ENCODE measurements at places on chromosomes 16 and 17. TPM values are rescaled to one million over a fixed set of nuclear protein-coding genes. Genes with fewer than 3 reads are reported as not detected.

The SEPTIN12 gene
- total RNA-seq: not detected

The HOXB3 gene
- total RNA-seq: 1.5 TPM

The ANKS4B gene
- under 0.01 TPM for total RNA-seq

GRCh38 chr17:10295728-10296343 is 77.0 kb downstream of the MYH13 start:
- H3K27ac ChIP-seq: no peak overlapping the region
- H3K36me3 ChIP-seq: no peaks in the 10 kb centered on the region
- peak; percentile 64 for DNase-seq
- H3K4me3 ChIP-seq: no peak overlapping the region

DNA sequence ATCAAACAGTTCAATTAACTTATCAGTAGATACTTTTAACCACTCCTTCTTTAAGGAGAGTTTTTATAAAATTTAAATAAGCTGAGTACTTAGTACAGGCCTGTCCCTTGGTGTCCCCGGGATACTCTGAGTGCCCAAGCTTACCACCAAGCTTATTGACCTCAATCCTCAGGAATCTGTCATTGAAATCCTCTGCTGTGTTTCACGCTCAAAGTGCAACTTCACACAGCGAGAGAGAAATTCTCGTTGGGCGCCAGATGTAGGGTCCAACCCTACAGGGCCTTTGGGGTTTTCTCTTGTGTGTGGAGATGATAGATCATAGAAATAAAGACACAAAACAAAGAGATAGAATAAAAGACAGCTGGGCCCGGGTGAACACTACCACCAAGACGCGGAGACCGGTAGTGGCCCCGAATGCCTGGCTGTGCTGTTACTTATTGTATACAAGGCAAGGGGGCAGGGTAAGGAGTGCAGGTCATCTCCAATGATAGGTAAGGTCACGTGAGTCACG is 65.3 kb upstream of the ARL4D start:
- no peak overlapping the region for H3K4me3 ChIP-seq
- no peak overlapping the region for H3K27ac ChIP-seq
- no peak for DNase-seq
- peaks cover 12% of the 10 kb centered on the region for H3K4me1 ChIP-seq

DNA sequence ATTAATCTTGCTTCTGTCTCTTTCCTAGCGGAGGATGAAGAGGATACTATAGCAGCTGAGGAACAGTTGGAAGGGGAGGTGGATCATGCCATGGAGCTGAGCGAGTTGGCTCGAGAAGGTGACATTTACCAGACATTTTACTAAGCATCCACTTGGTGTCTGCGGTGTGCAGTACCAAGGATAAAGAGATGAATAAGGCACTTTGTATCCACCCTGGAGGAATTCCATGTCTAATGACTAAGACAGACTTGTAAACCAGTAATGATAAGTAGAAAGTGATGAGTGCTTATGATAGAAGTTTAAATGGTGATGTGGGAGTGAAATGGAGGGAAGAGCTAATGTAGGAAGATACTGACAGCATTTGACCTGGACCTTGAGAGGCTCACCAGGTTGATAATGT is 12.0 kb downstream of the SRCAP start:
- no peak overlapping the region for H3K4me3 ChIP-seq
- no peak overlapping the region for H3K27ac ChIP-seq
- no peaks in the 10 kb centered on the region for H3K4me1 ChIP-seq
- H3K27me3 ChIP-seq: no peaks in the 10 kb centered on the region
- H3K36me3 ChIP-seq: peaks cover 95% of the 10 kb centered on the region

DNA sequence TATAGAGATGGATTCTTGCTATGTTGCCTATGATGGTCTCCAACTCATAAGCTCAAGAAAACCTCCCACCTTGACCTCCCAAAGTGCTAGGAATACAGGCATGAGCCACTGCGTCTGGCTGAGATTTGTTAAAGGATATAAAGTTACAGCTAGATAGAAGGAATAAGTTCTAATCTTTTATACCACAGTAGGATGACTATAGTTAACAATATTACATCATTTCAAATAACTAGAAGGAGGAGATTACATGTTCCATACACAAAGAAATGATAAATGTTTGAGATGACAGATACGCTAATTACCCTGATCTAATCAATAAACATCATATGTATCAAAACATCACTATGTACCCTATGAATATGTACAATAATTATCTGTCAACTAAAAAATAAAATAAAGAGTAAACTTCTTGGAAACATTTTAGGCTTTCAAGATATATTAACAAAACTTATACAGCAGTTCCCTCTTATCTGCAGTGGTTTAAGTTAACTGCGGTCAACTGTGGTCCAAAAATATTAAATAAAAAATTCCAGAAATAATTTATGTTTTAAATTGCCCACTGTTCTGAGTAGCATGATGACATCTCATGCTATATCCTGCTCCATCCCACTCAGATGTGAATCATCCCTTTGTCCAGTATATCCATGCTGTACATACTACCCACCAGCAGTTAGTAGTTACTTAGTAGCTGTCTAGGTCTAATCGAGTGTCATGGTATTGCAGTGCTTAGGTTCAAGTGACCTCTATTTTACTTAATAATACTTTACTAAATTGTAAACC is 129.2 kb upstream of the NACA2 start:
- H3K4me3 ChIP-seq: no peak overlapping the region
- H3K27ac ChIP-seq: no peak overlapping the region
- H3K4me1 ChIP-seq: no peaks in the 10 kb centered on the region
- H3K27me3 ChIP-seq: no peaks in the 10 kb centered on the region

- H3K36me3 ChIP-seq: no peaks in the 10 kb centered on the region
- H3K4me3 ChIP-seq: no peak overlapping the region
- peak; percentile 76 for DNase-seq
- H3K4me1 ChIP-seq: peaks cover 10% of the 10 kb centered on the region
These were observed 44.4 kb upstream of the METTL9 start for GRCh38 chr16:21554795-21555585.

GRCh38 chr17:32880671-32881453 is 3.9 kb upstream of the MYO1D start:
- no peaks in the 10 kb centered on the region for H3K36me3 ChIP-seq
- peaks cover 9% of the 10 kb centered on the region for H3K27me3 ChIP-seq
- no peak overlapping the region for H3K27ac ChIP-seq
- no peak overlapping the region for H3K4me3 ChIP-seq
- no peak for DNase-seq
- H3K4me1 ChIP-seq: peaks cover 5% of the 10 kb centered on the region

DNA sequence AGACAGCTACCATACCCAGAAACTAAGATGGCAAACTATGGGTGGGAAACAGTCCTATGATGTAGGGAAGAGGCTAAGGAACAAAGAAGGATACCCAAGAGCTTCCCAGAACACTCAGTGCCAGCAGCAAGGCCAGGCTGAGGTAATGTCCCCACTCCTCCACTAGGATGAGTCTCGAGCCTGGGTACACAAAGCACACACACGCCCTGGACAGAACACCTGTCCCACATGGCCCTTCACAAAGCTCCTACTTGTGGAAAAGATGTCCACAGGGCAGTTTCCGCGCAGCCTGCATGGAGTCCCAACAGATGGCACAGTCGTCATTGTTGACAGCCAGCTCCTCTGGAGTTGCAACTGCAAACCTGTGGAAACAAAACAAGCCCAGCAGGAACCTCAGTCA is 23.9 kb downstream of the AMFR start:
- no peaks in the 10 kb centered on the region for H3K27me3 ChIP-seq
- H3K4me3 ChIP-seq: no peak overlapping the region
- no peaks in the 10 kb centered on the region for H3K4me1 ChIP-seq
- no peak for DNase-seq
- peaks cover 24% of the 10 kb centered on the region for H3K36me3 ChIP-seq

DNA sequence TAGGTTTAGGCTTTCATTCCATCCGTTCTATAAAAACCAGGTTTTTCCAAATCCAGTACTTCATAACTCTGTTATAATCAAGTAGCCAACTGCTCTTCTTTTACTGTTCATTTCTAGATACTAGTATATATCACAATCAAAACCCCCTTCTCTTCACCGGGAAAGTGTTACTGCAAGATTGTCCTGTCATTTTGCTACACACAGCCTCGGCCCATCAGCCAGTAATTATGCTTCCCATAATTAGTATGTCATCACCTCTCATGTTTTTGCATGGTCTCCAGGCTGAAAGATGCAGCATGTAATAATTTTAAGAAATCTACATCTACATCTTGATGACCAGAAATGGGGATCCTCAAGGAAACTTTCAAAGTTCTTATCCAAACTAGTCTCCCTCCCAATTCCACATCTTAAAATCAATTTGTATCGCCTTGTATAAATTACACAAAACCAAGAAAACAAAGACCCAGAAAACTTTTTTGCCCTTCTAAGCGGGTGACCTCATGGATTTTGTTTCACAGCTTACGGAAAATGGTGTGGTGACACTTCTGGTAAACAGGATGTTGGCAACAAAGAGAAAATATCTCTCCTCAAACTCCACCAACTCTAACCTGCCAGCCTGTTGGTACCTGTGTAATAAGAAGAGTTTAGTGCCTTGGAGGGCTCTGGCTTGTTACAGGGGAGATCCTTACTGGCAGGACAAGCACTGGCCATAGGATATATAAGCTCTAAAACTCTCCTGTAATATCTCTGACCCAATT is 9.3 kb downstream of the TACO1 start:
- peaks cover 47% of the 10 kb centered on the region for H3K36me3 ChIP-seq

DNA sequence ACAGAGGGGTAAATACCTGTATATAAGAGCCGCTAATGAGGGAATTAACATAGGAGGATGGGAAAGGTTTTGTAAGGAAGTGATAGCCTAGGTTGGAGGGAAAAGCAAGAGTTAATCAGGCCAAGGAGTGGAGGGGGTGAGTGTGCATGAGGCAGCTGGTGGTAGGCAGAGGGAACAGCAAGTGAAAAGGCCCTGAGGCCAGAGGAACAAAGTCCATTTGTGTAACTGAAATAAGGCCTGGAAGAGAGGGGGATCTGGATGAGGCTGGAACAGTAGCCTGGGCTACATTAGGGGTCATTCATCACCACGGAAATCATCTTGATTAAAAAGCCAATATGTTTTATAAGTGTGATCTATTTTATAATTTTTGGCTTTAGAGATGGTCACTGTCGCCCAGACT is 45.7 kb downstream of the FZD2 start:
- H3K27ac ChIP-seq: no peak overlapping the region
- H3K4me1 ChIP-seq: no peaks in the 10 kb centered on the region
- H3K4me3 ChIP-seq: no peak overlapping the region
- H3K27me3 ChIP-seq: peaks cover 7% of the 10 kb centered on the region
- DNase-seq: no peak
